ENCODE measurements at places on chromosomes 5 and 9.

DNA sequence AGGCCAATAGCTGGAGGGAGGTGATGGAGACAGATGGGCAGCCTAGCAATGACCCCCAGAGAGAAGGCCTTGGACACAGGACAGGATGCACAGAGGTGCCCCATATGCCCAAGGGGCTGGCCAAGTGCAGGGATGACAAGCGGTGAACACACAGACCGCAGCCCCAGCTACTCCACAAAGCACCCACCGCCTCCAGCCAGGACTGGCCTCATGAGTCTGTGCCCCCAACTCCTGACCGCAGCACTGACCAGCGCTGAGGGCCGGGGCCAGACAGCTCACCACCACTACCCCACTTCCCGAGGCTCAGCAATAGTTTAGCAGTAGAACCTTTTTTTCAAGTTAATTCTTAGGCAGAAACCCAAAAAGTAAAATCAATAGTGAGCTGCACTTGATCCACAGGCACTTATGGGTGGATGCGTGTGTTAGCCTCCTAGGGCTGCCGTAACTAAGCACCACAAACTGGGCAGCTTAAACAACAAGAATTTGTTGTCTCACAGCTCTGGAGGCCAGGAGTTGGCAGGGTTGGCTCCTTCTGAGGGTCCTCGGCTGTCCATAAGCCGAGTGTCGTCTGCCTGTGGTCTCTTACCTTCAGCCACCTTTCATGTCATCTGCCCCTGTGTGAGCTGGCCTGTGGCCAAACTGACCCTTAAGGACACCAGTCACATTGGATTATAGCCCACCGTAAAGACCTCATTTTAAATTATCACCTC is 14.1 kb downstream of the ROR2 start:
- no peak for DNase-seq

- DNase-seq = no peak
These were observed 8.3 kb downstream of the COL15A1 start for GRCh38 chr9:98951967-98952366.

DNA sequence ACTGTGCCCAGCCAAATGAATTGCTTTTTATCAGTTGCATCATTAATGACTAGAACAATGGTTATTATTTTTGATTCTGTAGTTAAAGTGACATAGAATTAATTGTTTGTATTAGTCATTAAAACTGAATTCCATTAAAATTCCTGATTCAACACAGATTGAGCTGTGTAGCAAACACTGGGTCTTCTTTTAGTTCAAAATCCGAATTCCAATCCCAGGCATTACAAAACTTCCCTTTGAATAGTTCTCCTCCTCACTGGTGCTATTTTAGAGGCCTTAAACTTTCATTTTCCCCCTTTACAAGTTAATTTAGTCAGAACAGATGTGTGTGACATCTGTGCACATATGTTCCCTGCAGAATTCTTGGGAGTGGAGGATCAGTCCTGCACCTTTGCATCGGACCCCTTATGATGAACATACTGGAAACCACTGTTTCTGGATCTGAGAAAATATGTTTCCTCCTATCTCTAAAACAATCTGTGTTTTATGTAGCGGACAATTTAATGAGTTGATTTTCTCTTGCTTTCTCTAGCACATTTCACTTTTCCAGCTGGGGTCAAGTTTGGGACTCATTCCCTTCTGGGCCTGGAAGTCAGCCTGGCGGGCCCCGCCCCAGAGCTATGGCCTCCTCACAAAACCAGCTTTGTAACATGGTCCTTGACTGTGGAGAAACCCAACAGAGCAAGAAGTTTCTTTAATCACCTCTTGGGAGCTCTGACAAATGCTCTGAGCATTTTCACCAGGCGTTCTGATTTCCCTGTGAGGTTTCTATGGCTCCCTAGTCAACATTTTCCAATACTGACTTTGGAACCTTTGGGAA is 87.9 kb upstream of the MAMDC2 start:
- no peak for DNase-seq

GRCh38 chr5:179311581-179311980 is 33.7 kb downstream of the ADAMTS2 start:
- no peak for DNase-seq
